ENCODE measurements at places on chromosomes 5 and 9.

DNA sequence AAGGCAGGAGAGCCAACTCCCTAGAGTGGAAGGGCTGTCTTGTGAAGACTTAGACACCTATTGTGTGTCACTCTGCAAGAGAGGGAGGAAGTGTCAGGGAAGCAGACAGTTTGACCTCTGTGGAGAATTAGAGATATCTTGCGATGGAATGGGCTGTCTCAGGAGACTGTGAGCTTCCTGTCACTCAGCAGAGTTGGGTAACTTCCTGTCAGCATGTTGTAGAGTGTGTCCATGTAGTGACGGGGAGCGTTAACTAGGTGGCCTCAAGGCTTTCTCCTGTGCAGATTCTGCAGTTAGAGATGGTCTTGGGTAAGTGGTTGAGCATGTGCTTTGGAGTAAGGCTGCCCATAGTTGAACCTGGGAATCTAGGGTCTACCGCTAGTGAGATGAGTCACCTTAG, 136.5 kb downstream of the KIF4B start:
- no peak for DNase-seq

GRCh38 chr5:135238622-135239452, 160.2 kb downstream of the MACROH2A1 start:
- no peak for DNase-seq

- no peak for DNase-seq
These were observed 31.6 kb downstream of the TLE4 start for GRCh38 chr9:79603222-79603920.

- no peak for DNase-seq
These were observed 76.8 kb downstream of the PRLR start for GRCh38 chr5:35153375-35153932.

GRCh38 chr9:78032730-78033457, 1.3 kb upstream of the GNAQ start:
- no peak for DNase-seq

- DNase-seq = no peak
These were observed 1.6 kb upstream of the RPS6 start for GRCh38 chr9:19381656-19382055.

DNA sequence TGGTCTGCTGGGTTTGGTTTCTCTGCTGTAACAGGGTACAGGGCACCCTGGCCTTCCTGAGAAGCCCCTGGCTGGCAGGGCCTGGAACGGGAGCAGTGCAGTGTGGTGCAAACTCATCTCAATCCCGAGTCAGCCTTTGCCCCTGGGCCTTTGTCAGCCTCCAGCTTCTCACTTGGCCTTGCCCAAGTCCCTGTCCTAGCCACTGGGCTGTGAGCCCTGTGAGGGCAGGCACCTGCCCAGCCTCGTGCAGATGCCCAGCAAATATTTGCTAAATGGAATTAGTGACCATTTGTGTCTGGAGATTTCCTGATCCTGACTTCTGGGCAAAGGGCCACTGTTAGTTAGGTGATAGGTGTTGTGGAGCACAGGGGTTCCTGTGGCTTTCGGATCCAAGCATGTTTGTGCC, 13.0 kb downstream of the RGS3 start:
- DNase-seq = no peak

DNA sequence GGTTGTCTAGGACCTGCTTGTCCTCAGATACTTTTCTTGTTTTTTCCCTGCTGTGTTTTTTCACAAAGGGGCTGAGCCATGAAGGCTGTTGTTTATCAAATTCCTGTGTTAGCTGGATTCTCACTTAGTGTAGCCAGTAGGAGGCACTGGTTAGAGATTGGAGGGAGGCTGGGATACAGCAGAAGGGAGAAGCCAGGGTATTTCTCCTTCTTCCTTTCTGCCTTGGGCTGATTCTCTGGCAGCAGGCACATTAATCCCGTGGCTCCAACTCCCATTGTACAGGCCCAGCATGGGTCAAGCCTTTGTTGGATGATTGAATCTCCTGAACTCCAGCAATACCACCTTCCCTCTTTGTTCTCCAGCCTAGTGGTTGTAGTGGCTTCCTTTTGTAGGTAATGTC, 46.4 kb upstream of the FAM170A start:
- DNase-seq = no peak

GRCh38 chr9:14993061-14993800, 83.0 kb upstream of the FREM1 start:
- peak; percentile 23 for DNase-seq

DNA sequence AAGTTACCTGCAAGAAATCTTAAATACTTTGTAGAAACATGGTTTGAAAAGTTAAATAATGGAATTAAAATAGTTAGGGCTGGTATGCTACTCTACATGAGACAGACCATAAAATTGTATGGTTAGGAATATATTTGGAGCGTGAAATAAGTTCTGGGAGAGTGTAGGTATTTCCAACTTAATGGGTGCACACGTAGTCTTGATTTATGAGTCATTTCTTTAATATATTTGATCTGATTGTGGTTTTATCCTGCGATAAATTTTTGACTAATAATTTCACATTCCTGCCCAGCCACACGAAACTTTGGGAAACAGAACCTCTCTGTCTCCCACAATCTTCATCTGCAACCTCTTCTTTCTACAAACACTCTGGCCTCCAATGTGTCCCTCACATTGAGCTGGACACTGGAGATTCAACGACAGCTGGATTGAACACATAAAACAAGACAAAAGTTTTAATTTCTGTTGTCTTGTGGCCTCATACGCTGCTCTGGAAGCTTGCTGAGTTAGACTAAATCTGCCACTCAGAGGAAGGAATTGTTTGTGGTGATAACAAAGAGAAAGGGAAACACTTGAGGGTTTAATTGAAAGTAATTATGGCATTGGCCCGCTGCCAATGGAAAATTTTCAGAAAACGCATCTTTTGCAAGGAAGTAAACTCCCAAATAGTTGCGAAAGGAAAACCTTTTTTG, 201.8 kb upstream of the ZNF608 start:
- DNase-seq = no peak

DNA sequence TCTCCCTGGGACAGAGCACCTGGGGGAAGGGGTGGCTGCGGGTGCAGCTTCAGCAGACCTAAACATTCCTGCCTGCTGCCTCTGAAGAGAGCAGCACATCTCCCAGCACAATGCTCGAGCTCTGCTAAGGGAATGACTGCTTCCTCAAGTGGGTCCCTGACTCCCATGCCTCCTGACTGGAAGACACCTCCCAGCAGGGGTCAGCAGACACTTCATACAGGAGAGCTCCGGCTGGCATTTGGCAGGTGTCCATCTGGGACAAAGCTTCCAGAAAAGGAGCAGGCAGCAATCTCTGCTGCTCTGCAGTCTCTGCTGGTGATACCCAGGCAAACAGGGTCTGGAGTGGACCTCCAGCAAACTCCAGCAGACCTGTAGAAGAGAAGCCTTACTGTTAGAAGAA, 77.2 kb downstream of the SLCO6A1 start:
- DNase-seq = no peak

Data from activated CD4-positive, alpha-beta T cell treated with anti-CD3 and anti-CD28 coated beads for 24 hours (primary cell).